Stimulated activated CD4-positive, alpha-beta T cell treated with anti-CD3 and anti-CD28 coated beads, Interleukin-12 subunit alpha, Interleukin-12 subunit beta, amount 100 ng/mL, for 48 hours (primary cell): ENCODE measurements at places on chromosomes 12 and 14.

- no peak for DNase-seq
Observed at GRCh38 chr14:21467616-21468015, 9.1 kb downstream of the RAB2B start.

GRCh38 chr14:67077921-67078320, 111.3 kb upstream of the GARIN2 start:
- no peak for DNase-seq

DNA sequence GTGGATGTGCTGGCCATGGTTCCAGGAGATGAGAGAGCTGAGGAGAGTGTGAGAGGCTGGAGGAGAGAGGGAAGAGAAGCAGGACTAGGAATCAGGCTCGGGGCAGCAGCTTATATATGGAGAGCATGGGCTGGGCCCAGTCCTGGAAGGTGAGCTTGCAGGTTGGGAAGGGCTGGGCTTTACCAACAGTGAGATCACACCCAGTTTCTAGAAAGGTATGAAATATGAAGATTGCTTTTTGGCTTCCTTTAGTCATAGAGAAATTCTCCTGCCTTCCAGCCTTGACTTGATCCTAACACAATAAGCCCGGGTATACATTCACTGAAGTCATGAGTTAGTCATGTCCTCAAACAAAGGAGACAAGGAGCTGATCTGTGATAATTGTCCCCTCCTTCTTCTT, at the start of gene KRT6A:
Gene KRT6A (minus strand): TSS at position 86 of the 400 bp plus-strand sequence. CDS start 69 bp downstream, at position 17.
- no peak for DNase-seq

DNA sequence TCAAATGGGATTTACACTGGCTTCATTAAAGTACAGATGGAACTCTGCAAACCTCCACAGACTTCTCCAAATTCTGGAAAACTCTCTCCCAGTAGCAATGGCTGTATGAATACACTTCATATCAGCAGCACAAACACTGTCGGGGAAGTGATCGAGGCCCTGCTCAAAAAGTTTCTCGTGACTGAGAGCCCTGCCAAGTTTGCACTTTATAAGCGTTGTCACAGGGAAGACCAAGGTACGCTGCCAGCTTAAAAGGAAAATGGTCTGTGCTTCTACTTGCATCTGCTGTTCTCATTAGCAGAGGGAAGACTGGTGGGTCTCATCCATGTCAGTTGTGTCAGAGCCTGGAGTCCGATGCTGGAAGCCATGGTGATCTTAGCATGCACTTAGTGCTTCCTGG, 71.0 kb downstream of the GNS start:
- no peak for DNase-seq

DNA sequence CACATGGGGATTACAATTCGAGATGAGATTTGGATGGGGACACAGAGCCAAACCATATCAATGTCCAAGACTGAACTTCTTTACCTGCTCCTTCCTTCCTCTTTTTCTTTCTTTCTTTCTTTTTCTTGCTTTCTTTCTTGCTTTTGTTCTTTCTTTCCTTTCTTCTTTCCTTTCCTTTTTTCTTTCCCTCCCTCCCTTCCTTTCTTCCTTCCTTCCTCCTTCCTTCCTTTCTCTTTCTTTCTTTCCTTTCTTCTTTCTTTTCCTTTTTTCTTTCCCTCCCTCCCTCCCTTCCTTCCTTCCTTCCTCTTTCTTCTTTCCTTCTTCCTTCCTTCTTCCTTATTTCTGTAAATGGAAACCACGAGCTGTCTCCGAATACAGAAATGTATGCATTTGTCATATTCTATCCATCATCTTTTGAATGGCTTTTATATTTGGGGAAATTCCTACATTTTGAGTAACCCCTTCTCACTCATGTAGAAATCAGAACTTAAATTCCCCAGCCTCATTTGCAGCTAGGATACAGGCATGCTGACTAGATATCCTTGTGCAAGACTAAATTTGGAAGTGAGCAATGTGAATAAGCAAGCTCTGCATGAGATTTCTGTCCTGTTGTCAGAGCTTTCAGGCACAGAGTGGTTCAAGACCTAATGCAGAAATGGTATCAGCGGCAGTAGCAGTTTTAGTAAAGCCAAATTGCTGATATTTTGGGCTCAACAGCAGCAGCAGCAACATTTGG, 11.5 kb downstream of the GPR33 start:
- no peak for DNase-seq

DNA sequence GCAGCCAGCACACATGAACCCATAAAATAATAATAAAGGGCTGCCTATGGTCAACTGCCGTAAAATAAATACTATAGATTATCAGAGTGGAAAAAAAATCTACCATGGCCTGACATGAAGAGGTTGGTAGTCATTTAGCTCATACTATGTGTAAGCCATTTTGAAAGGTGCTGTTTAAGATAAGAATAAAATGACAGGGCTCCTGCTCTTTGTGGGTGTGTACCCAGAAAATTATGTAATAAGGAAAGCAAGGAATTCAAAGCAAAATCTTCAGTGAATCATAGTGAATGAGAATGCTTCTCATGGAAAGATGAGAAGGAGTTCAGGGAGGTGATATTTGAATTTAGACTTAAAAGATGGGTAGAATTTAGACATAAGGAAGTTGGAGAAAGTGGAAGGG, 42.9 kb upstream of the PPM1H start:
- DNase-seq = no peak

GRCh38 chr12:67877727-67878126, 111.5 kb upstream of the IFNG-AS1 start:
- DNase-seq = no peak
